ENCODE measurements at places on chromosomes 4 and X.

- no peak for DNase-seq
These were observed 184.5 kb downstream of the GRIA2 start for GRCh38 chr4:157405070-157405469.

DNA sequence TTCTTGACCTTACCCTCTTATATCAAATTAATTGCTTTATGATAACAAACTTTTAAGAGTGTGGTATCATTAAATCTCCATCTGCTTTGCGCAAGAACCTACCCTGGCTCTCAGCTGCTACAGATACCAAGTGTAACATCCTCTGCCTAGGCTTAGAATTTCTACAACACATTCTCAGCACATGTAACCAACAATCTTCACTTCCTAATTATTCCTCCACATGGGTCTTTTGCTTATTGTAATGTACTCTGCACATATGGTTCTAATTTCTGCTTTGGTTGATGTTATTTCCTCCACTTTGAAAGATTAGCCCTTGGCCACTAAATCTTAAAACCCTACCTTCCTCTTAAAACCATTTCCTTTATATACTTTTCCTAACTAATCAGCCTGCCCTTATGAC, 242.4 kb downstream of the ARHGAP24 start:
- DNase-seq: no peak

DNA sequence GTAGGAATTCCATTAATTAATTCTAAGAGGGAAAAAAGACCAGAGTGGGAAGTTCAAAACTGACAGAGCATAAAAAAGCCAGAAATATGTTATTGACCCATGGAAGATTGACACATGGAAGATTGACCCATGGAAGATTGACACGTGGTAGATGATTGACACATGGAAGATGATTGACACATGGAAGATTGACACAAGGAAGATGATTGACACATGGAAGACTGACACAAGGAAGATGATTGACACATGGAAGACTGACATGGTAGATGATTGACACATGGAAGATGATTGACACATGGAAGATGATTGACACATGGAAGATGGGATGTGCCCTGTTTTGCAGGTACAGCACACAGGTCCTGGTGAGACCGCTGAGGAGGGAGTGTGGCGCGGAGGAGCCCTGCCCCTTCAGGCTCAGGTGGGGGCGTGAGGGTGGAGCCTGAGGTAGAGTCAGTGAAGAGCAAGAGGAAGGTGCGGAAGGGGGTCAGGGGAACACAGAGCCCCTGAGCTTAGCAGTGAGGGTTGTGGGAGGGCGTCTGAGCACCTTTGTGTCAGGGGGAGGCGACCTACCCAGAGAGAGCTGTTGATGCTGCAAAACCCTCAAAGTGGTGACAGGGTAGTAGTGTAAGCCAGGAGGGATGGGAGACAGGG, 15.8 kb upstream of the PDE6B start:
- DNase-seq: no peak

GRCh38 chr4:136562834-136563233, 969.5 kb downstream of the PCDH18 start:
- DNase-seq: no peak

DNA sequence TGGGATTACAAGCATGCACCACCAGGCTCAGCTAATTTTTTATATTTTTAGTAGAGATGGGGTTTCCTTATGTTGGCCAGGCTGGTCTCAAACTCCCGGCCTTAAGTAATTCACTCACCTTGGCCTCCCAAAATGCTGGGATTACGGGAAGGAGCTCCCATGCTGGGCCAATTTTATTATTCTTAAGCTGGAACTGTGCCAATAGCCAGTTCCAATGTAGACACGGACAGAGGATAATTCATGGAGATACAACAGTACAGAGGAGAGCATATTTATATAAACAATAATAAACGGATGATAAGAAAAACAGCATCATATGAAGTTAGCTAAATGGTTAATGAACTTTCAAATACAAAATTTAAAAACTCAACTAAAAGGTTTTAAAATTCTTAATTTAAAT, 87.8 kb downstream of the PPA2 start:
- no peak for DNase-seq

- no peak for DNase-seq
These were observed 54.2 kb downstream of the LEF1 start for GRCh38 chr4:108114503-108114902.

DNA sequence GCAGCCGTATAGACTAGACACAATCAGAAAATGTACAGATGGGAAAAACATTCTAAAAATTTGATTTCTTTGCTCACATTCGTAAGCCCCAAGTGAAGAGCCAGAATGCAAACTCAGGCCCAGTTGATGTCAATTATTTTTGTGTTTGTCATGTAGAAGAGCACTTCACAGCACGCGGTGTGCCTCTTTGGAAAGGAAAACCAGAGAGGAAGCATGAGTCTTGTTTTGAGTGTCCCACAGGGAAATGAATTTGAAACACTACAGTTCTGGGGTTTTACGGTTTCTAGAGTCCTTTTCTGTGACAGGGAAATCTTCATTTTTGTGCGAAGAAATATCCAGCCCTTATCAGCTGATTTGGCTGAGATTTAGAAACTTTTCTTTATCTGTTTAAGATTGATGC, 554.6 kb upstream of the BOD1L1 start:
- no peak for DNase-seq

- no peak for DNase-seq
These were observed 364.4 kb upstream of the CLNK start for GRCh38 chr4:11049001-11049400.

- no peak for DNase-seq
These were observed 4.8 kb upstream of the KIAA0232 start for GRCh38 chr4:6777636-6778281.

DNA sequence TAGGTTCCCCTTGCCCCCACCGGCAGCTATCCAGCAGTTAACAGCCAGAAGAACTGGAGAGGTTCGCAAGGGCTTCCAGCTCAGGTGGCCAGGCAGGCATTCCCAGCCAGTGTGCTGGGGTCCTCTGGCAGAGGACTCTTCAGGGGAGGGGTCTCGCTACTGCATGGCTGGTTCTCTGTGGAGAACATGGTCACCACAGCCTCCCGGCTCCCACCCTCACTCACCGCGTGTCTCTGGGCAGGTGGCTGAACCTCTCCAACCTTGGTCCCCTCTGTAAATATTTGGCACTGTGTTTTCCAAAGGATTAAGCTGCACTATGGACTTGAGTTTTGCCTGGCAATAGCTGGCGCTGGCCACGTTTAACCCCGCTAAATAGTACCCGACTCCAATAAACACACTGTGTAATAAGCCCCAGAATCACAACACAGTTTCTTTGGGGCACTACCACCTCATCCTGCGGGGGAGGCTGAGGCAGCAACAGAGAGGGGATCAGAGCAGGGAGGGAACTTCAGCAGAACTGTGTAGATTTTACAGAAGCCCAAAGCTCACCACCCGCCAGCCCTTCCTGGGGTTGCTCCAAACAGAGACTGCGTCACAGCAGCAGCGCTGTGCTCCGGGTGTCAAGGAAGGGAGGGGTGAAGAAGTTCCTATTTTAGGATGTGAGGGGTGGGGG, 15.2 kb downstream of the BCOR start:
- DNase-seq: no peak

- DNase-seq: no peak
These were observed at the start of gene PLAC1 for GRCh38 chrX:134658002-134658759. PLAC1 (minus strand) TSS chrX:134658471; CDS start chrX:134566682, 91,789 bp downstream.

GRCh38 chr4:56971383-56971782, 6.0 kb downstream of the NOA1 start:
- no peak for DNase-seq

- DNase-seq: no peak
These were observed 1049.0 kb upstream of the GRIA3 start for GRCh38 chrX:122135070-122135469.

DNA sequence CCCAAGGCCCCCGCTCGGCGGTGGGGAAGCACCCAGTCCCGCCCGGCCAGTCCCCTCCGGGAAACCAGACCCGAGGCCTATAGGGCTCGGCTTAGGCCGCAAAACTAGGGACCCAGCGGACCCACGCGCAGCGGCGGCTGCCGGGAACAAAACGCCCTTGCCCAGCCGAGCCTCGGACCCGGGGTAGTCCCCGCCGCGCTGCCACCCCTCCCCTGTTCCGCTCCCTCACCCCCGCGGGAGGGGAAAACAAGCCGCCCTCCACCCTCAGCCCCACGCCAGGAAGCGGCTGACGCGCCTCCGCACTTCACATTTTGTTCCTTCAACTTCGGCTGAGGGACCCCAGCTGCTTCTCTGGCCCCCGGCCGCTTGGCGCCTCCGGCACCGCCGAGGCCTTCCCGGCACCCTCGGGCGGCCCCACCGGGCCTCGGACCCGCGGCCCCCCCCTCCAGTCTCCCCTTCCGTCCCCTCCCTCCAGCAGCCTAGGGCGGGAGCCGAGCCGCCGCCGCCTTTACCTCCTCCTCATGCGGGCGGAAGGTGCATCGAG, 694 bp downstream of the PDS5A start:
- DNase-seq: peak; percentile 48

GRCh38 chr4:3466691-3467600, 3.8 kb downstream of the DOK7 start:
- no peak for DNase-seq

DNA sequence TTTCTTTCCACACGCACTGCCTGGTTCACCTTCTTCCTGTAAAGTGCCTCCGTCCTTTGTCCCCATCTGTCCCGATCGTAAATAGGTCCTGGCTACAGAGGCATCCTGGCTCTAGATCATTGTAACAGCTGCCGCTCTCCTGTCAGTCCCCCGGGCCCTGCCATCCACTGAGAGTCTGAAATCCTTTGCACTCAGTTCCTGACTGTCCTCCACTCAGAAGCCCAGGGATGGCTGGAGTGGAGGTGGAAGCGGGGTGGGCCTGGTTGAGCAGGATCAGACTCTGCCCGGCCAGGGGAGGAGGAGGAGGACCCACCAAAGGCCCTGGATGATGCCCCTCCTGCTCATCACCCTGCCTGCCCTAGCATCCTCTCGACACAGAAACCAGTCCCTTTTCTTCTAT, 29.8 kb downstream of the PIGG start:
- no peak for DNase-seq

- no peak for DNase-seq
These were observed 52.1 kb downstream of the PDGFRA start for GRCh38 chr4:54281054-54281766.

- DNase-seq: no peak
These were observed 50.1 kb downstream of the MFAP3L start for GRCh38 chr4:169975838-169976796.

DNA sequence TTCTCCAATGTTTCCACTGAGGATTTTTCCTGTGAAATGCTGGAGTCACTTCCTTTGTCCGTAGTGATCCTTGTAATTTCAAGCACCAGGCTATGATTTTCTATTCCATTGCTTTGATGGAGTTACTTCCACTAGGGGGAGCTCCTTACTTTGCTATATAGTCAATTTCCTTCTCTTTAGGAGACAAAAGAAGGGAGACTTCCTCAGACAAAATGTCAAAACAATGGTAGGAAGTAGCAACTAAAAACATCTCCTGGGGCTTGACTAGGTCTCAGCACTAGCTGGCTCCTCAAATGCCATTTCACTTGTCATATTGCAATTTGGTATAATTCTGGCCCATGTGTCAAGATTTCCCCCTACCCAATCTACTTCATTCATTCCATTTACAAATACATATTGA, 24.1 kb downstream of the ZCCHC12 start:
- DNase-seq: no peak

GRCh38 chr4:35697210-35697736, 547.0 kb downstream of the ARAP2 start:
- no peak for DNase-seq

DNA sequence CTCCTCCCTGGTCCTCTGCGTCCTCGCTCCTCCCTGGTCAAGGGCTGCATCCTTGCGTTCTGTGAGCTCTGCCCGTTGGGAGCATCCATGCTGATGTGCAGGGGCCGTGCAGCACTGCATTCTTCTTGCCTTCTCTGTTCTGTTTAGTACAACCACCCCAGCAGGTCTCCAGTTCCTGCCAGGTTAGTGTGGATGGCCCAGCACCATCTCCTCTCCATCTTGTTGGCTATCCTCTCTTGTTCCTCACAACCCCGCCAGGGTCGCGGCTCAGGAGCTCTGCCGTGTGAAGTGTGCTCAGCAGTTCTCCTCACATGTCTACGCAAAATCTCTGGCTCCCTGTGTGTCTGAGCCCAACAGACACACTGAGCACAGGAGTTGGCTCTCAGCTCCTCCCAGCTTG, 10.4 kb upstream of the MAEA start:
- DNase-seq: no peak

DNA sequence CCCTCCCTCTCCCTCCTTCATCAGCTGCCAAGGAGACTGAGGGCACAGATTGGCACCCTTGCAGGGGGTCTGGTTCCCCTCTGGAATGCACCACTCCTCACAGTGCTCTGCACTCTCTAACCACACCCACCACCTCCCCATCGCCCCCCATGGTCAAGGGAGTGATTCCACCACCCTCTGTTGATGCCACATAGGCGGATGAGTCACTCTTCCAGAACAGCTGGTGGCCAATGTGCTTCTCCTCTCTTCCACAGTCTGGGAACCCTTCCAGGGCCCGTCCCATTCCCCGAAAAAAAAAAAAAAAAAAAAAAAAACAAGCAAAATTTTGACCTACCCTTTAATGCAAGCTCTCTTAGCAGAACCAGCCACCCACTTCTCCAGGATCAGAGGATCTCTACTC, 341.3 kb upstream of the KLF3 start:
- no peak for DNase-seq

GRCh38 chrX:134753718-134754008, 95.4 kb upstream of the PLAC1 start:
- DNase-seq: no peak

DNA sequence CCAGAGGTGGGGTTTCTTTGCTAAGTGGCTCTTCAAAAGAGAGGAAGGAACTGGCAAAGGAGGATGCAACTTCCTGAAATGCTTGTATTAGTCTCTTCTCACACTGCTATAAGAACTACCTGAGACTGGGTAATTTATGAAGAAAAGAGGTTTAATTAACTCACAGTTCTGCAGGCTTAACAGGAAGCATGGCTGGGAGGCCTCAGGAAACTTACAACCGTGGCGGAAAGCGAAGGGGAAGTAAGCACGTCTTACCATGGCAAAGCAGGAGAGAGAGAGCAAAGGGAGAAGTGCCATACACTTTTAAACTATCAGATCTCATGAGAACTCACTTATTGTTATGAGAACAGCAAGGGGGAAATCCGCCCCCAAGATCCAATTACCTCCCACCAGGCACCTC, 505.7 kb downstream of the ZNF674 start:
- DNase-seq: no peak

- no peak for DNase-seq
These were observed 10.9 kb downstream of the PPP2R2C start for GRCh38 chr4:6461301-6462165.

DNA sequence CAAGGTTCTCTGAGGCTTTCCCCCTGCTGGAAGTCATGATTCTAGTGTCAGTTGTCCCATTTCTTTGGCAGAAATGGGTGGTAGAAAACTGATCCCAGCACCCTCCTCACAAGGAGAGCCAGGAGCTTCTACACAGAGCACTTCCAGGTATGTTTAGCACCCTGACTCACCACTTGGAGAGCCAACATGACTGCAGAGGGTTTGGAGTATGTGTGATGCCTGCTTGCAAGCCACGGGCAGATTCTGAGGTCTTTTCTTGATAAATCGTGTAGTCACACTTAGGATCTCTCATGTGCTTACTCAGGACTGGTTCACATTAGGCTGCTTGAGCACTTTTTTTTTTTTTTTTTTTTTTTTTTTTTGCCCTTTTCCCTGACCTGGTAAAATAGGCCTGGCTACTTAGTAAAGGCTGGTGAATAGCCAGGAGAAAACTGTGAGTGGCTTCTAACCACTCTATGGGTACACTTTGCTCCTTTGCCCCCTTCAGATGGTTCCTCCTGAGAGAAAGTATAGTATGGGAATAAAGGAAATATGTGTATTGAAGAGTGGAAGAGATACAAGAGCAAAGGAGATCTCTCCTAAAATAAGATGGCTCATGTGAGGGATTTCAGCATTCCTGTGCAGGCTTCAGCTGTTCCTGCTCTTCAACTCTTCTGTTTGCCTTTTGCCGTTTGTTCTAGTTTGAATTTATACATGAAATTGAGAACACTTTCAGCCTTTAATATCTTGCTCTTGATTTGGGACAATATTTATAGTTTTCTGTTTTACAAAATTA, 103.6 kb downstream of the EMCN start:
- DNase-seq: no peak
